ENCODE measurements at places on chromosomes 16 and 17.

GRCh38 chr16:30609002-30609925, 925 bp downstream of the ZNF689 start:
- DNase-seq, result no peak

GRCh38 chr16:78196502-78196901, 97.0 kb downstream of the WWOX start:
- DNase-seq, result no peak

GRCh38 chr17:42818379-42818778, 5.7 kb downstream of the BECN1 start:
- DNase-seq, result no peak

DNA sequence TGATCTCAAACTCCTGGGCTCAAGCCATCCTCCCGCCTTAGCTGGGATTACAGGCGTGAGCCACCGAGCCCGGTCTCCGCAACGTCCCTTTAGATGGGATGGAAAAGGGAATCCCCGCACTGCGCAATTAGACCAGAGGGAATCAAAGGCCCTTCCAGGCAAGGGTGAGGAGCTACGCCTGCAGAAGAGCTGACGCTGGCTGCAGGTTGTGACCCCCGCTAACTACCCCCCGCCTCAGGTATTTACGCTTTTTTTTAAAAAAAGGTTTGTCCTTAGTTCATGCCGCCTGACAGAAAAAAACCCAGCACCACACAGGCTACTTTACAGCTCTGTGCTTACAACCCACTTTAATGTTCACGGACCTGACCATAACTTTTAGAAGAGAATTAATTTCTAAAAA, 26.9 kb downstream of the ZCCHC14 start:
- no peak for DNase-seq

DNA sequence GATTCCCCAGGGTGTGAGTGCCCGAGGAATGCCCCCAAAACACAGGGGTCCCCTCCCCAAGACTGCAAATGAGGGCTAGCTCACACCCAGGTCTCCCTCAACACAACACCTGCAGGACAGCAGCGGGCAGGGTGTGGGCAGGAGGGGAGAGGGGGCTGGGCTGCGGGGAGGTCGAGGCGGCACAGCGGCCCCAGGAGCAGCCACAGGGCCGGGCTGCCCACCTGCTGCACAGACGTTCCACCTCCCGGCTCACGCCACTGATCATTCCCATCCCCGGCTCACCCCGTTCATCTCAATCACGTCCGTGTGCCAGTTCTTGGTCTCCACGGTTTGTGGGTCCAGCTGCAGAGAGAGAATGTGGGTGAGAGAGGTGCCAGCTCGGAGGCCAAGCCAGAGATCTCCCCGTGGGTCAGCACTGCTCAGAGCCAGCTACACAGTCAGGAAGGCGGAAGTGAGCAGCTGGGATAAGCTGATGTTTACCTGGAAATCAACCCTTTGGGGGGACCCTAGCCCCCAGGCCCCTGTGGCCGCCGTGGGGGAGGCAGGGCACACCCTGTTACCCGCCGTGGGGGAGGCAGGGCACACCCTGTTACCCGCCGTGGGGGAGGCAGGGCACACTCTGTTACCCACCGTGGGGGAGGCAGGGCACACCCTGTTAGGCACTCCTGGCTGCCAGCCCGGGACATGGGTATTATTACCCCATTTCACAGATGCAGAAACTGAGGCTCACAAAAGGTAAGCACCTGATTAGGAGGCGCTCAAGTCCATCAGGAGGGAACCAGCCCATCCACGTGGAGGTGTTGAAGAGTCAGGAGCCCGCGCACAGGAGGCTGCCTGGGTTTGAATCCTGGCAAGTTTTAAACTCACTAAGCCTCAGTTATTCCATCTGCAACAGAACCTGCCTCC, 16.1 kb downstream of the TIMM22 start:
- DNase-seq, result no peak

DNA sequence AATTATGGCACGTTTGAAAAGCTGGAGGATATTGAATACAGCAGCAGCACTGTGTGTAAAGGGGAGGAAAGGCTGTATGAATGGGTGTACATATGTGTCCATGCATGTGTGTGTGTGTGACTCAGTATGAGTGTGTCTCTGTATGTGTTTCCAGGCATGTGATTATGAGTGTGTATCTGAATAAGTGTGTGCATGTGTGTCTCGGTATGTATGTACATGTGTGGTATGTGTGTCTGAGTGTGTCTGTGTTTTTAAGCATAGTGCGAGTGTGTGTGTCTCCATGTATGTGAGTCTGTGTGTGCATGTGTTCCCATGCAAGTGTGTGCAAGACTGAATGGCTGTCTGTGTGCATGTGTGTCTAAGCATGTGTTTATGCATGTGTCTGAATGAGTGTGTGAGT, 259.1 kb upstream of the XYLT1 start:
- no peak for DNase-seq

GRCh38 chr16:29975811-29976511, 2.3 kb downstream of the TAOK2 start:
- no peak for DNase-seq

GRCh38 chr17:2936771-2937321, 126.6 kb downstream of the OR1D5 start:
- no peak for DNase-seq

DNA sequence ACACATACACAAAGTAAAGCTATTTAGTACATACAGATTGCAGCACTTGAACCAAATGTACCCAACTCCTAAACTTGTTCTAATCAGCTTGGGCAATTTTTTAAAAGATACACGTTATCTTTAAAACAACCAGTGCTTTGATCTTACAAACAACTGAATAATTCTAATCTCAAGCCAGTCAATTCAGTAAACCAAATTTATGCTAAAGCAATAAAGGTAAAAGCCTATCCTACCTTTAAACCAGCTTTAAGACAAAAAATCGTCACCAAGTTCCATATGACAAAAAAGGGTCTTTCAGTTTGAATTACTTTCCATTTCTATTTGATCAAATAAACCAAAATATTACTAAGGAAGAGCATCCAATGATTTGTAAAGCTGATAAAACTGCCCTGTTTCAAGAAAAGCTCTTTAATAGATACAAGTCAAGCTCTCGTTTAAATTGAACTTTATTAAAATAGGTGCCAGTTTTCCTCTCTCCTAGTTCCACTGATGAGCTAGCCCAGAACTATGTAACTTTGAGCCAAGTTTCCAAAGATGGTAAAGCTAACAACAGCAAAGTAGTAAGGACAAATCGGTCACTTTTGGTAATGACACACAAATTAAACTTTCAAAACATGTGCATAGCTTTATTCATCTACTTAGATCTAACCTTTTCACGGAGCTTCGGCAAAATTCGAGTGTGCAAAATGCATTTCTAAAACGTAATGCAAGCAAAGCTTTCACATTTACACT, 10.2 kb downstream of the CRYBA1 start:
- DNase-seq, result no peak

DNA sequence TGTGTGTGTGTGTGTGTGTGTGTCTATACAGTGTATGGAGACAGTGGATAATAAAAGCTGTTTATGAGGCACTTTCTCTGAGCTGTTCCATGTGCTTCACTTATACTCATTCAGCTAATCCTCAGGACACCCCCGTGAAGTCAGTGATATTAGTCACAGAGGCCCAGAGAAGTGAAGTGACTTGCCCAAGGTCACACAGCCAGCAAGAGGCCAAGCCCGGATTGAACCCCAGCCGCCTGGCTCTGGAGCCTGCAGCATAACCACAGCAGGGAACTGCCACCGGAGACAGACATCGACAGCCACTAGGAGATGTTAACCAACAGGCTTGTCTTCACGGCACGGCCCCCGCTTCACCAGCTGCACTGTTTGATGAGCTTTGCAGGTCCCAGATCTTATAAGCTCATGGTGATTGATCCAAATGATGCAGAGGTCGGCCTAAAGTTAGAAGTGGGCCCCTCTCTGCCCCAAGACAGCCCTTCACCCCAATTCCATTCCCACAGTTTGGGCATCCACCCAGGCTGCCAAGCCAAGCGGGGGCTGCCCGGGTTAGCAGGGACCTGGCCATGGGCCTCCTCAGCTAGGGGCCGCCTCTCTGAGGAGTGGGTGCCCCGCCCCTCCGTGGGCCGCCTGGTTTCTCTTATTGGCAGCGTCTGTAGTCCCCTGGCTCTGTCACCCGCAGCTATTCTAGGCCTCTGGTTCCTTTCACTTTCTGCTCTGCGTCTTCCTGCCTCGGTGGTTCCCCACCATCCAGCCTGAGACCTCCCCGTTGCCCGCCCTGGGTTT, 30.9 kb downstream of the SOCS1 start:
- no peak for DNase-seq

- DNase-seq, result no peak
Measured at GRCh38 chr16:89561884-89562599, 1.6 kb downstream of the RPL13 start.

DNA sequence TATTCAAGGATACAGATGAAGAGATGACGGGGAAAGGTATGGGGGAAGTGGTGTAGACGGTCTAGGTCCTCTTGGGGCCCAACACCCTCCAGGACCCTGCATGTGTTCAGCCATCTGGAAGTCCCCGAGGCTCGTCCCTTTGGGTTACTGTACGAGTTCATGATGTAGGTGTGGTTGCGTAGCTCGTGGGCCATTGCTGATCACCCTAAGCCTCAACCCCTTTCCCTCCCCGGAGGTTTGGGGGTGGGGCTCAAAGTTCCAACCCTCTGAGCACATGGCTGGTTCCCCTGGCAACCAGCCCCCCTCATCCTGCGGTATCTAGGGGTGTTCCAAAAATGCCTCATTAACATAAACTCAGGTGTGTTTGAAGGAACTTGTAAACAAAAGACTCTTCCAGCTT, 98.8 kb upstream of the METRNL start:
- DNase-seq, result no peak

GRCh38 chr16:72131036-72131435, 37.4 kb downstream of the DHX38 start:
- no peak for DNase-seq

DNA sequence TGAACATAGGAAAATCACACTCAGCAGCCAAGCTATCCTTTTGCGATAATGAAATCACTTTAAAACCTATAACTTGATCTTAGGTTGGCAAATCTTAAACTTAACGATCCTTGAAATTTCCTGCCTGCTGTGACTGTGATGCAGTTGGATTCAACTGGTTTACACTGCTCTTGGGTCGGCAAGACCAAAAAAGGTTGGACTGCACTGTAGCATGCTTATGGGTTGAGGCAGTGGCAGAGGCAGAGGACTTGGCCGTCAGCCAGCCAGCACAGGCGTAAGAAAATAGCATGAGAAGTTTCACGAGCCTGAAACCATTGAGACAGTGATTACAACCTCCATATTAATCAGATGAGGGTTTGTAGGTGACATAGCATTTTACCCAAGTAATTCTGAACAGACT, 21.4 kb downstream of the WSB1 start:
- DNase-seq, result peak; percentile 88

DNA sequence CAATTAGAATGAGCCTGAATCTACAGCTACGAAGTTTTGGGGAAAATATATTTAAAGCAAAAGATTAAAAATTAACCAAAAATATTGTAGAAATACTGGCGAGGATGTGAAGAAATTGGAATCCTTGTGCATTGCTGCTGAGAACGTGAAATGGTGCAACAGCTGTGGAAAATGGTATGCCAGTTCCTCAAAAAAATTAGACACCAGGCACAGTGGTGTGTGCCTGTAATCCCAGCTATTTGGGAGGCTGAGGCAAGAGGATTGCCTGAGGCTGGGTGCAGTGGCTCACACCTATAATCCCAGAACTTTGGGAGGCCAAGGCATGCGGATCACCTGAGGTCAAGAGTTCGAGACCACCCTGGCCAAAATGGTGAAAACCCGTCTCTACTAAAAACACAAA, 119.9 kb upstream of the TMEM97 start:
- no peak for DNase-seq

DNA sequence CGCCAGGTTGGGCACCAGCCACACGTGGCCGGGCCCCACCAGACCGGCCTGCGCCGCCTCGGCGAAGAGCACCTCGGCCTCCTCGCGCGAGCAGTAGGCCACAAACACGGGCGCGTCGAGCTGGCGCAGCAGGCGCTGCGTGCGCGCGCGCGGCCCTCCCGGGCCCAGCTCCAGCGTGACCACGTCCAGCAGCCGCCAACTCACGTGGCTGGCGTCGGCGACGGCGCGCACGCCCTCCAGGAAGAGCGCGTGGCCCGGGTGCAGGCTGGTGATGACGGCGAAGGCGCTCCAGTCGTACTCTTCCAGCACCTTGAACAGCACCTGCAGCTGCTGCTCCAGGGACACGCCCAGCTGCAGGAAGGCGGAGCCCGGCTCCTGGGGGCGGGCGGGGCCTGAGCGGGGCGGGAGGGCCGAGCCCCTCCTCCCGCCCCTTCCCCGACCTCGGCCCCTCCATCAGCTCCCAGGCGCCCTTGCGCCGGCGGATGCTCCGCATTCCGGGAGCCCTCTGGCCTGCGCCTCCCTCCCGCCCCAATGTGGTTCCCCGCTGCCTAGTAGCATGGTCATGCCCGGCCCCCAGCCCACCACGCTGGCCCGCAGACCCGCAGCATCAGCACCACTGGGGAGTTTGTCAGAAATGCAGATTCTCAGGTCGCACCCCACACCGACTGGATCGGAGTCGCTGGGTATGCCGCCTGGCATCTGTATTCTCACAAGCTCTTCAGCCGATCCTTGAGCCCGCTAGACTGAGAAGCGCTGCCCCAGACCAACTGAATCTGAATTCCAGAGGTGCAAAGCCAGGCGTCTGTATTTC, 7.2 kb downstream of the GRIN2C start:
- no peak for DNase-seq

- DNase-seq, result no peak
Measured at GRCh38 chr17:5820721-5821456, 236.6 kb upstream of the NLRP1 start.

GRCh38 chr17:81488276-81488860, 24.2 kb downstream of the ACTG1 start:
- DNase-seq, result no peak

DNA sequence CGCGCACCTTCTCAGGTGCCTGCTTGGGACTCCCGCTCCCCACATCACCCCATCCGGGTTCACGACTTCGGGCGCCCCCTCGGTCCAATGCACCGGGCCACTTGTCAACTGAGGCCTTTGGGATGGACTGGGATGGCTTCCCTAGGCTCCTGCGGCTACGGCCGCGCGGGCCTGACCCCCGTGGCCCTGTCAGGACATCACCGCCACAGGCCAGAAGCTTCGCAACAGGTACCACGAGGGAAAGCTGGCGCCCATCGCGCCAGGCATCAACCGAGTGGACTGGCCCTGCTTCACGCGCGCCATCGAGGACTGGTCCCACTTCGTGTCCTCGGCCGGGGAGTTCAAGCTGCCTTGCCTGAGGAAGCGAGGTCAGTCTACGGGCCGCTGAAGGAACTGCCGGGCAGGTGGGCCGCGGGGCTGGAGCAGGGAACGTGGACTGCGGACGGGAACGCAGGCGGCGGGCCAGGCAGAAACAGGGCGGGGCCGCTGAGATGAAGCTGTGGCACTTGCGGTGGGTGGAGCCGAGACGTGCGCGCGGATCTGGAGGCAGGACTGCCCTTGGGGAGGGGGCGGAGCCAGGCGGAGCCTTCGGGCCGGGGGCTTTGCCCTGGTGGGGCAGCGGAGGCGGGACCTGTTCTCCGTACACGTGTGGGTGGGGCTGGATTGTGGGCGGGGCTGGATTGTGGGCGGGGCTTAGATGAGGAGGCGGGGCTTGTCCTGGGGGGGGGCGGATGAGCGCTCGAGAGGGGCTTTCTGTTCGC, 13.7 kb upstream of the CNGB1 start:
- peak; percentile 91 for DNase-seq
